Cerebellar cortex (tissue), 1 donor: ENCODE measurements at places on chromosomes 2 and 18.

- DNase-seq, result no peak
Measured at GRCh38 chr2:17547737-17548136, 7.2 kb downstream of the VSNL1 start.

DNA sequence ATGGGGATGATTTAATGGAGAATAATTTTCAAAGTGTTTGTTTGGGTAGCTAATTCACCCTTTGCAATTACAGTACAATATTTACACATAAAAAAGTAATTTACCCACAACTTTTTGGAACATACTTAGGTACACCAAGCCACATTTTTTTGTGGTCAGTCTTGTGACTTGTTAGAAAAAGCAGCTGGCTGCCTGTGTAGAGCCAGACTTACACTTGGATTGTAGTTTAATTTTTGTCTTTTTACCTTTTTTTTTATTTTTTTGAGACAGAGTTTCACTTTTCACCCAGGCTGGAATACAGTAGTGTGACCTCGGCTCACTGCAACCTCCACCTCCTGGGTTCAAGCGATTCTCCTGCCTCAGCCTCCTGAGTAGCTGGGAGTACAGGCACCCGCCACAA is 45.4 kb downstream of the RALBP1 start:
- DNase-seq, result no peak

DNA sequence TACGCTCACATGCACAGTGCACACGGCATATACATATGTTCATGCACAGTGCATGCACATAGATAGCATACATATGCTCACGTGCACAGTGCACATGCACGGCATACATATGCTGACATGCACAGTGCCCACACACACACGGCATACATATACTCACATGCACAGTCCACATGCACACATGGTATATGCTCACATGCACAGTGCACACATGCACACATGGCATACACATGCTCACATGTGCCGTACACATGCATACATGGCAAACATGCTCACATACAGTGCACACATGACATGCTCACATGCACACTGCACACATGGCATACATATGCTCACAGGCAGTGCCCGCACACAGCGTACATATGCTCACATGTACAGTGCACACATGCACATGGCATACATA is 97.7 kb upstream of the CTDP1 start:
- no peak for DNase-seq

- no peak for DNase-seq
Measured at GRCh38 chr2:195202163-195202845, 454.7 kb upstream of the SLC39A10 start.

GRCh38 chr2:197889041-197889440 is 84.6 kb downstream of the PLCL1 start:
- no peak for DNase-seq

GRCh38 chr2:54360055-54360792 is 95.9 kb upstream of the SPTBN1 start:
- peak; percentile 50 for DNase-seq

DNA sequence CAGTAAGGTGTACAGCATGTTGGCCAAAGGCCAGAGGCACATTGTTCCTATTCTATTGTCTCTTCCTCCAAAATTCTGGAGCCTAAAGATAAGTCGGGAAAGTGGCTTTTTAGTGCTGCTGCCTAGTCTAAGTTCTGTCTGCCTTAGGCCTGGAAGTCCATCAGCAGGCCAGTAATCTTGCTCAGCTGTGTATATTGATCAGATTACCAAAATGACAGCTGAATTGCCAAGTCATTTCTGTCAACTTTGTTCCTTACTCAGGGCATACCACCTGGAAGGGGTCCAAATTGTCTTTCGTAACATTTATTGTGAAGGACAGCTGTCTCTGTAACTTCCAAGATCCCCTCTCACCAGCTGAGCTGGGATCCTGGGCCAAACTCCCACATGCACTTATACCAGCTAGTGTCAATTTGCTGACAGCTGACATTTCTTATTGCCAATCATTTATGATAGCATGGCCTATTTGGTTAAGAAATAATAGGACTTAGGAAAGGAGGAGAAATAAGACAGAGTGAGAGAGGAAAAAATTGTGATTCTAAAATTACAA is 116.8 kb upstream of the FSHR start:
- DNase-seq, result no peak

DNA sequence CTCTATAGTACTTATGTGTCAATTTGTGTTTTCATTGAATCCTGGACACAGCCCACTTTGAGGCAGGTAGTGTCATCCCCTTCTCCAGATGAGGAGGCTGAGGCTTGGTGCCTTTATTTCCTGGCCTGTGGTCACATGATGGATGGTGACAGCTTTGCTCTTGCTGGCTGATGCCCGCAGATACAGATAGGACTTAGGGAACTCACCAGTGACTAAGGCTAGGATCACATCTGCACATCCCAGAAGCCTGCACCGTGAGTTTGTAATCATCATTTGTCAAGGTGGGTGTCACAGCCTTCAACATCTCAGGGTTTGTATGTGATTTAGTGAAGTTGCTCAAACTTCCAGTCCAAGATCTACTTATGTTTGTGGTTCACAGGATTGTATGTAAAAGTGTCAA is 295.1 kb upstream of the RAB12 start:
- DNase-seq, result no peak

- no peak for DNase-seq
Measured at GRCh38 chr2:67927501-67927900, 135.3 kb downstream of the C1D start.

DNA sequence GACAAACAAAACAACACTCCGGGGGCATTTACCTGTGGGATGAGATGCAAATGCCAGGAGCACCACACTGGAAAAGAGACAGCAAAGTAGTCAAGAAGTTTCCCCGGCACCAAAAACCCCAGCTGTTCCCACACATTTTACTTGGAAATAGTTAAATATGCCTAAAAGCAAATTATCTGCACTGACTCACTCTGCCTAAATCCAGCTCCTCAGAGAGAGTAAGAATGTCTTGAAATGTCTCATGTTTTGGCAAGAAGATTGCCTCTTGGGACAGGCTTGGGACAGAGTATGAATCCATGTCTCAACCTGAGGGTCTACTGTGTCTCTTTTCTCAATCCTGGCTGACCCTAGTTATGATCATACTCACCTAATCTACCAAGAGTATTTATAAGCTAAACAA is 87.5 kb upstream of the RIOK3 start:
- no peak for DNase-seq

DNA sequence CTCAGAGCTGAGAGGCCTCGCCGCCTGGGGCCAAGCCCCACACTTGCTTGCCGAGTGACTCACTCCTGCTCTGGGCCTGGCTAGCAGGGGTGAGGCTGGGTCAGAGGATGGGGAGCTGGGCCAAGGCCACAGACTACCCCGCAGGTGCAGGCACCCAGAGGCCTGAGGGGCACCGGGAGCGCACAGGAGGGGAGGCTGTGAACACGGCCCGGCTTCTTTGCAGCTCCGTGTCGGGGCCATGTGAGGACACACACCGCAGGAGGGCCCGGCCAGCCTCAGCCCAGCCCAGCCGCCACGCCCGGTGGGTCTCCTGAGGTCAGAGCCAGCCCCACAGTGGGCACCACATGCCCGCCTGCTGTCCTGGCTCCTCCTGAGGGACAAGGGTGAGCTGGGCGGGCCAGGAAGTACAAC is 8.4 kb downstream of the GPC1 start:
- no peak for DNase-seq

DNA sequence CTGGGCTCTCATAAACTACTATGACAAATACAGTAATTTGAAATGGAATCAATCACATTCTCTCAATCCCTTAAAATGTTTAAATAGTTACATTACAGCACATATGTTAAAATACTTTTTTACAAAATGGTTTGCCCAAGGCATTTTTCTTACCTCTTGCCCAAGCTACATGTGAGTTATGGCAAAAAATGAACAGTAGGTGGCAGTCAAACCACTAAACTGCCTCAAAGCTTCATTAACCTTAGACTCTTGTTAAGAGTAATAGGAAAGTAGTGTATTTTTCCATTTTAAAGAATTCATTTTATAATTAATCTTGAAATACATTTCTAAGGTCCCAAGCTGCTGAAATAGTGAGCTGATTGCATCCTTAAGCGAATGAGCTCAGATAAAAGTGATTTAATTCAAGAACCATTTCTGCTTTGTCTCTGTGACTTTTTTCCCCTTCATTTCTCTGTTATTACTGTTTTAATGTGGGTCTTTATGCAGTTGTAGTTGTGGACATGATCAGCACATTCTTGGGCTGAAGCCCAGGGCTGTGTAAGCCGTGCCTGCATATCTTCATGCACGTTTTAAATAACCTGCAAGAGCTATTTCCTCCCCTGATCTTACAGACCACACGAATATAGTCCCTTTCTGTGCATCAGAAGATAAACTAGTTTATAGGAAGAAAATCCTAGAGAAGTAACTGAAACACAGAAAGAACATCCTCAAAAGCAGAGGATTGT is 311.8 kb downstream of the LNPK start:
- peak; percentile 66 for DNase-seq

- DNase-seq, result no peak
Measured at GRCh38 chr2:165456027-165456426, 13.5 kb upstream of the CSRNP3 start.

DNA sequence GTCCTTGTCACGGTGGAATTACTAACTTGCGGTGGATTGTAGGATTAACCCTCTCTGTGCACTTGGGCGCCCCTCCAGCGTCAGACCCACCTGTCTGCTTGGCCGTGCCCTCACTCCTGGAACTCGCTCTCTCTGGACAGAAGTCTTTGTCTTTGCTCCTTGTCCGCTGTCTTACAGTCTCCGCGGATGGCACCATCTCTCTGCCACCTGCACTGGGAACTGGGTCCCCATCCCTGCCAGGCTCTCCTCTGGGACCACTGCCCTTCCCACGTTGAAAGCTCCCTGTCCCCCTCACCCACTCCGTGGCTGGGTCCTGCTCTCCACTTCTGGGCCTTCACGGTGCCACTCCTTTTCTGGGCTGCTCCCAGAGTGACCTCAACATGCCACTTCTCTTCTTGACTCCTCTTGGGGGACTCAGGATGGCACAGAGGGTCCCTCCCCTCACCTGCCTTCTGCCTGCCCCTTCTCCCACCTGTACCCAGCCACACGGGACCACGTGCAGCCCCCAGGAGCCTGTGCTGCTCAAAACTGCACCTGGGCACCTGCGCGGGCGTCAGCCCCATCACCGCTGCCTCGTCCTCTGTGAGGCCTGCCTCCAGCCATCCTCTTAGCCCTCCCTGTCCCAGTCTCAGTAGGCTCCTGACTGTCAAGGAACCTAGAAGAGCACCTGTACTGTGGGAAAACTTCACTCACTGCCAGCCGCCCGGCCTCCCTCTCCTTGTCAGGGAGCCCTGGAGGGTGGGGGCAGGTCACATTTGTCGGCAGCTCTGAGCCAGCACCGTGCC is 11.1 kb downstream of the CNDP2 start:
- no peak for DNase-seq

- no peak for DNase-seq
Measured at GRCh38 chr2:55587-56448, 9.5 kb upstream of the FAM110C start.

DNA sequence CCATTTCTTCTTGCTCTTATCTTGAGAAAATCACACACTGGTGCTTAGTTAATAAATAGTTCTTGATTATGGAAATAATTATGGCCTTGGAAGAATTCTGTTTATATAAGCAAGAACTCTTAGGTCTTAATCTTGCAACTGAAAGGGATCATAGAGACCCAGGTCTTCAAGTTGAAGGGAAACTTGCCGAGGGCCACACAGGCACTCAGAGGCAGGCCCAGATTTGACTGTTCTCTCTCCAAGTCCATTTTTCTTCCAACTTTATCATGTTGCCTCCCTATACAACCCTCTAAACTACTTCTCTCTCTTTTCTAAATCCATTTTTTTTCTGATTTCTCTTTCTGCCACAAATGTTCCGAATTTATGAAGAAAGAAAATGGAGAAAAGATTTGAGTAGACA is 94.5 kb upstream of the RMDN2 start:
- DNase-seq, result no peak

DNA sequence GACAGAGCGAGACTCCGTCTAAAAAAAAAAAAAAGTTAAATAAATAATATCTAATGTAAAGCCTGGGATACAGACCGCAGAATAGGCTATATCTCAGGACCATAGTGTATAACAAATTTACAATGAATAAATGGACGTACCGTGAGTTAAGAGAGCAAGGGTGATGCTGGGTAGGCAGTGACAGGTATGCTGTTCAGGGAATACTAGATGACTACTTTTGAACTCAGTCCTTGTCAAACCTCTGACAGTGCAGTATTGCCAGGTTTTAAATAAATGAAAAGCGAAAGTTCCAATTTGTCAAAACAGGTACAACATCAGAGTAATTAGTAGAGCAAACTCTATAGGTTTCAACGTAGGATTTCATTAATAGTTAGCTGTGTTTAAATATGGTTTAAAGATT is 76.8 kb downstream of the CALCRL start:
- no peak for DNase-seq

DNA sequence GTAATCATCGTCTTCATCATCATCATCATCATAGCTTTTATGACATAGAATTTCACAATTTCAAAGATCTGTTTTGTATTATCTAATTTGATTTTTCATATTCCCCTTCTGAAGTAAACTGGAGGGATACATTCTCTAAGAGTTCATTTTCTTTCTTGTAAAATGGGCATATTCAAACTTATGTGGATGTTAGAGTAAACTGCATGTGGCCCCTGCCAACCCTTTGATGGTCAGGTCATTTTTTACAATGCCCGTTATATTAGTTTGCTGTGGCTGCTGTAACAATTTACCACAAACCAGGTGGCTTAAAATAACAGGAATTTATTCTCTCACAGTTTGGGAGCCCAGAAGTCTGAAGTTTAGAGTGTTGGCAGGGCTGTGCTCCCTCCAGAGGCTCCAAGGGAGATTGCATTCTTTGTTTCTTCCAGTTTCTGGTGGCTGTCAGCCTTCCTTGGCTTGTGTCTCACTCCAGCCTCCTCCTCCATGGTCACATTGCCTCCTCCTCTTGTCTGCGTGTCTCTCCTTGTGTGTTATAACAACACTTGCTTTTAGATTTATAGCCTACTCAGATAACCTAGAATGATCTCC is 127.5 kb upstream of the MMADHC start:
- DNase-seq, result peak; percentile 87

DNA sequence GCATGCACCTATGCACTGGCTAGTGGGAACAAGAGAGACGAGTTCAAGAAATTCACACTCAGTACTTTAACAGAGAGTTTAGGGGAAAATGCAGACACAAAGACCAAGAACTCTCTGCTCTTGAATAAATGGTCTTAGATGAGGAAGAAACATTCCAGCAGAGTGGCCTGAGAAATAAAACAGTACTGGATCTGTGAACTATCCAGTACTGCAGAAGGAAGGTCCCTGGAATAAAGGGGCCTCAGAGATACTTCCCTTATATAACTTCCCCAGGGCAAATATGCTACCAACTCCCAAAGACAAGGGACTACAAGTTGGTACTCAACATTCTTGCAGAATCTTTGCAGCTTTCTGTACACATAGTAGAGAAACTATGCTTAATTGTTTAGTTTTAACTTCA is 70.9 kb upstream of the ARL5A start:
- no peak for DNase-seq

GRCh38 chr2:6652251-6652650 is 213.5 kb downstream of the CMPK2 start:
- no peak for DNase-seq

- no peak for DNase-seq
Measured at GRCh38 chr2:69505710-69506109, 68.5 kb upstream of the NFU1 start.

- no peak for DNase-seq
Measured at GRCh38 chr2:66753660-66754059, 318.7 kb downstream of the MEIS1 start.
